ENCODE measurements at places on chromosomes 1 and 21.

- peaks cover 3% of the 10 kb centered on the region for H3K4me1 ChIP-seq
- H3K4me3 ChIP-seq = no peak overlapping the region
- DNase-seq = no peak
- no peak overlapping the region for H3K27ac ChIP-seq
- H3K36me3 ChIP-seq = no peaks in the 10 kb centered on the region
These were observed 72.6 kb upstream of the USP24 start for GRCh38 chr1:55287723-55288122.

DNA sequence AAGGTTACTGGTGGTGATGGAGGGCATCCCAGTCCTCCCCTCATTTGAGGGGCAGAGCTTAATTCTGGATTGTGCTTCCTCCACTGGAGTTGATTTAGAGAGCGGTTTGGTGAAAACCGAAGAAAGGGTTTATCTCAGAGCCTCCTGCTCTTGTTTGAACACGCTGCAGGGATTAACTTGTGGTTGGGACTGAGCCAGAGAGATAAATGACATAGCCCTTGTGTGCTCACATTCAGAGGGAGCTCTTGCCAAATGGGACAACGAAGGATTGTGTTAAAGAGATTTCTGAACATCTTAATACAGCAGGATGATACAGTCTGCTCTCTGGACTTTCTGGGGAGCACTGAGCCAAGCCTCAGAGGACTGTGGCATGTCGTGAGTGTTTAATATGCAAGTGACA lies 308.2 kb downstream of the DISC1 start:
- no peak overlapping the region for H3K27ac ChIP-seq
- peaks cover 3% of the 10 kb centered on the region for H3K36me3 ChIP-seq
- no peaks in the 10 kb centered on the region for H3K4me1 ChIP-seq
- no peak for DNase-seq

- peaks cover 13% of the 10 kb centered on the region for H3K27me3 ChIP-seq
- no peak overlapping the region for H3K27ac ChIP-seq
- no peaks in the 10 kb centered on the region for H3K4me1 ChIP-seq
- no peak overlapping the region for H3K4me3 ChIP-seq
- no peak for DNase-seq
These were observed 75.1 kb downstream of the TEX35 start for GRCh38 chr1:178587975-178588374.

- H3K36me3 ChIP-seq = peaks cover 3% of the 10 kb centered on the region
- no peak overlapping the region for H3K4me3 ChIP-seq
- no peak for DNase-seq
- peaks cover 27% of the 10 kb centered on the region for H3K27me3 ChIP-seq
- H3K4me1 ChIP-seq = peaks cover 32% of the 10 kb centered on the region
These were observed 3.6 kb downstream of the EFNA1 start for GRCh38 chr1:155131285-155131684.

GRCh38 chr1:175540896-175541645 lies 202.3 kb downstream of the TNR start:
- H3K27me3 ChIP-seq = peaks cover 5% of the 10 kb centered on the region
- no peak for DNase-seq
- no peaks in the 10 kb centered on the region for H3K36me3 ChIP-seq
- H3K4me3 ChIP-seq = no peak overlapping the region
- H3K27ac ChIP-seq = no peak overlapping the region

DNA sequence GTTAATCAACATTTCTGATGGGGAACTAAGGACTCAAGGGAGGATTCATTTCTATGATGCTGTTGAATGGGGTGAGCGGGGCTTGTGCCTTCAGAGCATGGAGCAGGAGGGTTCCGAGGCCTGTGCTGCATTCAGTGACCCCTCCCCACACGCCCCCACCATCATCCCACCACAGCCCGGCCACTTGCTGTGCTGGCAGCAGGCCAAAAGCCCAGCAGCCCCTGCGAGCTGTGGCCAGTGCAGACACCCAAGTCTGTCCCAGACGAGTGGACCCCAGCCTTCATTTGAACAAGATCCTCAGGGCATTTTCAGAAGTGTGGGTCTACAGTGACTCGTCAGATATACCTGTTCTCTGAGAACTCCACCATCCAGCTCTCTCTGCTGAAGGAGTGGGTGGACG lies 242.0 kb downstream of the GRIK3 start:
- H3K36me3 ChIP-seq = no peaks in the 10 kb centered on the region
- no peak for DNase-seq
- H3K27me3 ChIP-seq = no peaks in the 10 kb centered on the region
- no peak overlapping the region for H3K27ac ChIP-seq
- H3K4me1 ChIP-seq = no peaks in the 10 kb centered on the region

- peaks cover 10% of the 10 kb centered on the region for H3K27me3 ChIP-seq
- H3K27ac ChIP-seq = no peak overlapping the region
- H3K36me3 ChIP-seq = no peaks in the 10 kb centered on the region
- no peak overlapping the region for H3K4me3 ChIP-seq
- DNase-seq = no peak
These were observed 134.2 kb downstream of the GDAP2 start for GRCh38 chr1:117795190-117795589.

GRCh38 chr1:173024543-173024942 lies 26.2 kb downstream of the TNFSF18 start:
- H3K27ac ChIP-seq = no peak overlapping the region
- H3K4me3 ChIP-seq = no peak overlapping the region
- peaks cover 1% of the 10 kb centered on the region for H3K4me1 ChIP-seq
- no peaks in the 10 kb centered on the region for H3K27me3 ChIP-seq
- no peak for DNase-seq

- no peak overlapping the region for H3K27ac ChIP-seq
- no peaks in the 10 kb centered on the region for H3K4me1 ChIP-seq
- no peaks in the 10 kb centered on the region for H3K27me3 ChIP-seq
- H3K4me3 ChIP-seq = no peak overlapping the region
- no peak for DNase-seq
These were observed 310.2 kb upstream of the ADAMTS5 start for GRCh38 chr21:27277110-27277509.

- H3K27me3 ChIP-seq = no peaks in the 10 kb centered on the region
- H3K4me3 ChIP-seq = peak overlapping the region; percentile 80
- H3K27ac ChIP-seq = peak overlapping the region; percentile 73
- H3K4me1 ChIP-seq = peaks cover 26% of the 10 kb centered on the region
These were observed 1.7 kb downstream of the AGMAT start for GRCh38 chr1:15583016-15583706.

DNA sequence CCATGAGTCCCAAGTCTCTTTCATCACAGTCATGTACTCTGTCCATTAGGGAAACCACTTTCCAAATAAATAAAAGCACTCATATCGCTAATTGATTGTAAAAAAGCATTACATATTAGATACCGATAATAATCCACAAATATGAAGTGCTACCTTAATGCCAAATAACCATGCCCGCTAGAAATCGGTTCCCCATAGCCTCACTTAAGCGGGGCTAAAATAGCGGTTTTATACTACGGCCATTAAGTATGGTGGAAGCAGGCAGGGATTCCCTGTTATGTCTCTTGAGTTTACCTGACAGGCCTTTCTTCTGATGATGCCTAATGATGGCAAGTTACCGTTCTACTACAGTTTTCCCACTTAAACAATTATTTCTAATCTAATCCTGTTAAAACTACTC lies 3.9 kb downstream of the ELK4 start:
- H3K27me3 ChIP-seq = no peaks in the 10 kb centered on the region
- H3K4me1 ChIP-seq = peaks cover 50% of the 10 kb centered on the region
- H3K4me3 ChIP-seq = no peak overlapping the region
- H3K36me3 ChIP-seq = peaks cover 29% of the 10 kb centered on the region
- DNase-seq = no peak
- H3K27ac ChIP-seq = peak overlapping the region; percentile 59

GRCh38 chr1:109912214-109912861 lies 1.7 kb downstream of the CSF1 start:
- peak overlapping the region; percentile 88 for H3K4me3 ChIP-seq
- no peaks in the 10 kb centered on the region for H3K27me3 ChIP-seq
- peak overlapping the region; percentile 84 for H3K27ac ChIP-seq

GRCh38 chr1:21188235-21188634 lies 11.5 kb upstream of the EIF4G3 start:
- no peak overlapping the region for H3K27ac ChIP-seq
- no peak for DNase-seq
- H3K4me3 ChIP-seq = no peak overlapping the region
- H3K36me3 ChIP-seq = no peaks in the 10 kb centered on the region
- peaks cover 7% of the 10 kb centered on the region for H3K4me1 ChIP-seq
- peaks cover 26% of the 10 kb centered on the region for H3K27me3 ChIP-seq

DNA sequence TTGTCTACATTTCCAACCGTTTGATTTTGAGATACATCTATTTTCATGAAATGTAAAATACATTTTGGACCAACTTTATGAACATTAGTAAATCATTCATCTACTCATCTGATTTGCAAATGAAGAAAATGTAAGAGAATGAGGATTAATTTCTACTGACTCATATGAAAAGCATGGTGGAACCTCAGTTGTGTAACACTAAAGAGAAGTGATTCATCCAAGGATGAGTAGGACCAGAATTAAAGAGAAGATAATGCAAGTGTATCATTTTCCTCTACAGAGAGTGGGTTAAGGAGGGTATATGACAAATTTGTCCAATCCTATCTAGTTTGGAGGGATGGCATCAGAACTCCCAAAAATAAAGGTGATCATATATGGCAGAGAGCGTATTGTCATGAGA lies 1967.6 kb downstream of the MRPL39 start:
- H3K4me1 ChIP-seq = no peaks in the 10 kb centered on the region
- DNase-seq = no peak
- H3K27ac ChIP-seq = no peak overlapping the region
- no peak overlapping the region for H3K4me3 ChIP-seq

- H3K27ac ChIP-seq = no peak overlapping the region
- DNase-seq = no peak
- no peaks in the 10 kb centered on the region for H3K27me3 ChIP-seq
- peaks cover 2% of the 10 kb centered on the region for H3K4me1 ChIP-seq
These were observed 23.4 kb upstream of the EDN2 start for GRCh38 chr1:41507836-41508235.

- H3K27ac ChIP-seq = peak overlapping the region; percentile 9
- DNase-seq = no peak
- H3K4me3 ChIP-seq = no peak overlapping the region
- H3K36me3 ChIP-seq = peaks cover 13% of the 10 kb centered on the region
- peaks cover 7% of the 10 kb centered on the region for H3K4me1 ChIP-seq
These were observed 35.5 kb downstream of the COA6 start for GRCh38 chr1:234408757-234409156.

Data from activated naive CD8-positive, alpha-beta T cell treated with anti-CD3 and anti-CD28 coated beads, Interleukin-2, amount 10 ng/mL, durations not matched to agents 7 days and 5 days (primary cell).